Activated T-helper 1 cell treated with anti-CD3 and anti-CD28 coated beads, Interleukin-12 subunit alpha, Interleukin-12 subunit beta, Interleukin-2, Interleukin-4 antibody, amounts not matched to agents 30 ng/mL and 10 ng/mL and 1 ng/mL, durations not matched to agents 14 hours and 24 hours and 36 hours (primary cell): ENCODE measurements at places on chromosomes 12 and 14.

- DNase-seq, result peak; percentile 55
These were observed 66.7 kb downstream of the RESF1 start for GRCh38 chr12:32025906-32026305.

GRCh38 chr14:69844171-69844570 lies 35.0 kb upstream of the SMOC1 start:
- DNase-seq, result no peak

- DNase-seq, result no peak
These were observed 36.5 kb downstream of the KCNMB4 start for GRCh38 chr12:70402597-70402996.

DNA sequence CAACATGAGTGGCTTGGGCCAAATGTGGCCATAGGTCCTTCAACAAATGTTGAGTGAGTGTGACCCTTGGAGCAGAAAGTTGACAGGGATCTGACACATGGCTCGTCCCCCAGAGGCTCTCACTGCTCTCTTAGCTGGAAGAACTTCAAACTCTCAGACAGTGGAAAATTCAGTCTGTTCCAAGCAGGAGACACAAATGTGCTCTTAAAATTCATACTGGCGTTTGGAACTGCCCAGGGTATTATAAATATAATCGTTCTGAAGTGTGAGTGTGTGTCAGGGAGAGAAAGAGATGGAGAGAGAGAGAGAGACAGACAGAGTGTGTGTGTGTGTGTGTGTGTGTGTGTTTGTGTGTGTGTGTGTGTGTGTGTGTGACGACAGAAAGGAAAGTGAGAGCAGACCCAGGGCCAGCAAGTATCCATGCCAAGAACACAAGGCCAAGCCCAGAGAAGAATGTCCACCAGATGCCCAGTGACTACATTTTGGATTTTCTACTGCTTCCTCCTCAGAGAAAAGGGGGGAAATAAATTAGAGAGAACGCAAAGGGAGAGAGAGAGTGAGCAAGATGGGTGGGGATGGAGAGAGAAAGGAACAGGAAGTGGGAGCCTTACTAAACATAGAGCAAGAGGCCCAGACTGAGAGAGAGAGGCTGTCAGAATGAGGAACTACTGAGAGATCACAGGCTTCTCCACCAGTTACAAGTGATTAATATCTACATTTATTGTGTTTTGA lies 193.6 kb upstream of the NUDT4 start:
- no peak for DNase-seq

DNA sequence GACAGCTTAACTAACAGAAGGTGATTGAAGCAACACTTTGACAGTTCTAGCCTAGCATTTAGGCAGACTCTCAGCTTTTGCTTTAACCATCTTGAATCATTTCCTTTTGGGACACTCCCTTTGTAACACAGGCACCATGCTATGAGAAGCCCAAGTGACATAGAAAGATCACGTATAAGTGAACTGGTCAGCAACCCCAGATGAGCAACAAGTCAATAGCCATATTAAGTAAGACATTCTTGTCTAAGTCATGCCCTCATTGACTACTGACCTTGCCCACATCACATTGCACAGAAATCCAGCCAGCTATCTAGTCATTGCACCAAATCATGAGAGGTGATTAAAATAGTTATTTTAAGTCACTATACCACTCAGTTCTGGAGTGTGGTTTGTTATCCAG lies 476.8 kb downstream of the TRHDE start:
- no peak for DNase-seq

- DNase-seq, result no peak
These were observed 60.2 kb downstream of the DAO start for GRCh38 chr12:108940138-108940537.

DNA sequence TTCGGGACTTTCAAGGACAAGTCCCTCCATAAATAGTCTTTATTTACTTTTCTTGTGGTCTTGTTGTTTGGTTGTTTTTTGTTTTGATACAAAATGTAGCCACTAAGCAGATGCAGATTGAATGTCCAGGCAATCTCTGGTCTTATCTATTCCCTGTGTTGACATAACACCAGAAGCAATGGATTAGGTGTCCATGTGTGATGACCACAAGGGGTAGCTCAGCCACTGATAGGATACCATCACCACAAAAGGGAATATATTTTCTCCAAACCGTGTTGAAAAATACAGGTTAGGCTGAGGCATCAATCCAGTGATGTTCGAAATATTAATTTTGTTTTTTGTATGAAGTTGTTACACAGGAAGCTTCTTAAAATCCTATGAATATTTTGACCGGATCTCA lies 196.3 kb downstream of the EPS8 start:
- DNase-seq, result no peak
